ENCODE measurements at places on chromosomes 13 and 19. TPM values are rescaled to one million over a fixed set of nuclear protein-coding genes. Genes with fewer than 3 reads are reported as not detected.

GRCh38 chr19:15173746-15174404 lies 26.9 kb downstream of the NOTCH3 start:
- no peak for ATAC-seq

DNA sequence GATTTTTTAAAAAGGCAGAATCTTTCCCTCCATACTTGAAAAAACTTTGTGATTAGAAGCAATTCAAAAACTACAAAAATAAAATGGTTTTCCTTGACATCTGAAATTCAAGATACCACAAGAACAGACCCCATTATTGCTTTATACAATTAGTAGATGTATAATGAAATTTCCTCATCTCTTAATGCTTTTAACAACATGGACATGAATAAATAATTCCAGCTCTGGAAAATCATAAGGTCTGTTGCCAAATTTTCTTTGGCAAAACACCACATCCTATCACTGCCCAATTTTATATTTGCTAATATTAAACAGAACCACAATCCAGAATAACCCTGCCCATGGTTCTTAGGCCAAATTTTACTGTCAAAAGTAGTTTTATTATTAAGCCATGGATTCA lies 1543.6 kb upstream of the MIR17HG start:
- no peak for ATAC-seq

DNA sequence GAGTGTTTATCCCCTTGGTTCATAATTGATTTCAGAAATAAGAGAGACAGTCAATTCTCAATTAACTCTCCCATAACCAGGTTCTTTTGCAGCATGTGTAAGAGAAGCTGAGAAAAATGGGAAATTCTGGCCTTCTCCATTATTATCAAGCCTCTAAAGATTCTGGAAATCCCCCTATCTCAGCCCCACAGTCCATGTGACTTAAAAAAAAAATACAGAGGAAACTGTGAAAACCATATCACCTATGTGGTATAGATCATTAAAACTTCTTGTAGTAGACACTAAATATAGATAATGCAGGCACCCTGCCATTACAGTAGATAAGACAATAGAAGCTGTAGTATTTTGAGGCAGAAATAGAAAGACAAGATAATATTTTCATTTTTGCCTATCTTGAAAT lies 34.3 kb upstream of the SOHLH2 start:
- ATAC-seq = no peak

GRCh38 chr19:49676136-49676783 lies 811 bp upstream of the PRMT1 start:
- ATAC-seq = peak; percentile 57

GRCh38 chr19:2097203-2097885 lies 629 bp downstream of the IZUMO4 start:
- ATAC-seq = no peak

DNA sequence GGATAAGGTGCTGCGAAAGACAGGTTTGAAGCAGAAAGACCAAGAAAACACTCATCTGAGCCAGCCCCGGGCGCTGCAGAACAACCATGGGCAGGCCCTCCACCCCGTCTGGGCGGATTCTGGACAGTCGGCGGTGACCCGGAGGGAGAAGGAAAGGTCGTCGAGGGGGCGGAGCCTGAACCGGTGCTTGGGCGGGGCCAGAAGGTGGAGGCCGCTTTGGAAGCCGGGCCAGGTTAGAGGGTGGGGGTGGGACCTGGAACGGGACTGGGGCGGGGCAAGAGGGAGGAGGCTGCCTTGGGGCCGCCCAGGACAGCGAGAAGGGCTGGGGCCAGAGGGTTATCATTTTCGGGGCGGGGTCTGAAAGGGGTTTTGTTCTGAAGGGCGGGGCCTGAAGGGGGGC lies 5.0 kb upstream of the ZNF765 start:
- ATAC-seq = no peak

DNA sequence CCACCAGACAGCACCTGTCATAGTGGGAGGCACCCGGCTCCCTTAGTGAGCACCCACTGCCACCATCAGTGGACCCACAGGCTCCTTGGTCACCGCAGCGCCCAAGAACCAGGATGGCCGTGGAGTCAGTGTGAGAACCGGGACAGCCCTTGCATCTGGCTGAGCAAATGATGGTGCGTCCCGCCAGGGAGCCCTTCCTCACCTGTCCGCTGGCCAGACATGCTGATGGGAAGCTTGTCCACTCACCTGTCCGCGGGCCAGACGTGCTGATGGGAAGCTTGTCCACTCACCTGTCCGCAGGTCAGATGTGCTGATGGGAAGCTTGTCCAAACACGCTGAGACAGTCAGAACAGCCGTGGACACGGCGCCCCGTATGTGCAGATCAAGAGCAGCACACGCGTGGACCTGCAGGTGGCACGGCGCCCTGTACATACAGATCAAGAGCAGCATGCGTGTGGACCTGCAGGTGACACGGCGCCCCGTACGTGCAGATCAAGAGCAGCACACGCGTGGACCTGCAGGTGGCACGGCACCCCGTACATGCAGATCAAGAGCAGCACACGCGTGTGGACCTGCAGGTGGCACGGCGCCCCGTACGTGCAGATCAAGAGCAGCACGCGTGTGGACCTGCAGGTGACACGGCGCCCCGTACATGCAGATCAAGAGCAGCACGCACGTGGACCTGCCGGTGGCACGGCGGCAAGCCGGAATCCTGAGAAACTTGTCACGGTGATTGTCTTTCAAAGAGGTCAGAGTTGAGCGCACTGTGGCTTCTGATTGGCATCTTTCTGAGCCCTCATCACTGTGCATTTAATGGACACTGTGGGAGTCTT lies 40.7 kb upstream of the DCUN1D2 start:
- ATAC-seq = no peak

DNA sequence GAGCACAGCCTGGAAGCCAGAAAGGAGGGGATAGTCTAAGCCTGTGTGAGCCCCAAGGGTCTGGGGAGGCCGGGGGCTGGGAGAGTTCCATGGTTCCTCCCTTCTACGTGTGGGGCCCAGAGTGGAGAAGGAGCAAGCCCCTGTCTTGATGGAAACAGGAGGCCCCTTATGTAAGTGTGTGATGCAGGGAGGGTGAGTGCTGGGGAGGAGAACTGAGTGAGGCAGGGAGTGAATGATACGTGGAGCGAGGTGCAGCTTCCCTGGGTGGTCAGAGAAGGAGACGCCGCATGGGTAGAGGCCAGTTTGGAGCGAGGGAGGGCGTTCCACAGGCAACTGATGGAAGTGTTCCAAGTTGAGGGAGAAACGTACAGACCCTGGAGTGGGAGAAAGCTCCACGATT lies 16.0 kb downstream of the MAG start:
- ATAC-seq = no peak

DNA sequence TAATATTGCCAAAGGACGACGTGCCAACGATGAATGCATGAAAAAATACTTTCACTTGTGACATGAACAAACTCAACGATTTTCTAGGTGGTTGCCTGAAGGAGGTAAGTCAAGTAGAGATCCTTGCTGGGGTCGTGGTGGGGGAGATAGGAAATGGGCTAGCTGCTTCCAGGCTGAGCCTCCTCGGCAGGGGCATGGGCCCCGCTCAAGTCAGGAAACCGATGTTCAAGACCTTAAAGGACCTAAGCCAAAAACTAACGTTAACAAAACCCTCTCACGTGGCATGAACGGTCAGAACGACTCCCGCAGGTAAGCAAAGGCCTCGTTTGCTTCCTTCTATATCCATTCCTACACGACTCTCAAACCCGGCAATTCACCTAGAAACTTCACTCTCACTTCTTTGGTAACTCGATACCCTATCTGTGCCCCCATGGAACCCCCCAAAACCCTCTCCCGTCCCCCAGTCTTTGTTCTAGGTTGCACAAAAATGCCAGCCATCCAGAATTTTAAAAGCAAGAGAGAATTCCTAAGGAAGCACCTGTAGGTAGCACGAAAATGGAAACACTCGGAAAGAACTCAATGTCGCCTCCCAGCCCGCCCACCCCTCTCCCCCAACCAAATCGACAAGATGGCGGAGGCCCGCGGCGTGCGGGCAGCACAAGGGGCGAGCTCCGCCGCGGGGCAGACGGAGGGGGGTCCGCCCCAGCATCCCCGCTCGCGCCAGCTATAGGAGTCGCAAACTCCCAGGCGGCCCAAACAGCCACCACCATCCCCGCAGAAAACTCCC lies 13.6 kb downstream of the ACP4 start:
- no peak for ATAC-seq

DNA sequence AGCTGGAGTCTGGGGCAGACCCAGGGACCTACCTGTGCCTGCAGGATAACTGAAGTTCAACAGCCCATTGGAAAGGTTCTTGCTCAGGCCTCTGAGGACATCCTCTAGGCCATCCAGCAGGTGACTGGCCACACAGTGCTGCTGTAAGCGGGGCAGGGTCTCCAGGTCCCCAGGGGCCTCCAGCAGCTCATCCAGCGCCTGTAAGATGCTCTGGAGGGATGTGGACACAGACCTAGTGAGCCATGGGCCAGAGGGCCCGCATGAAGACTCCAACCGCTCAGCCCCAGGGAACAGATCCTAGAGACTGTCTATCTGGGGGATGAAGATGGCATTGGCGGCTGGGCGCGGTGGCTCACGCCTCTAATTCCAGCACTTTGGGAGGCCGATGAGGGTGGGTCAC lies 14.0 kb downstream of the ADGRE2 start:
- no peak for ATAC-seq

GNA15 gene
- 1.2 TPM for total RNA-seq

DAND5 gene
- total RNA-seq = 0.35 TPM

ERCC1 gene
- 75.3 TPM for total RNA-seq

CGB1 gene
- not detected for total RNA-seq

All from gastroesophageal sphincter (tissue), 4 donors.